ENCODE measurements at places on chromosomes 5 and 9. TPM values are rescaled to one million over a fixed set of nuclear protein-coding genes. Genes with fewer than 3 reads are reported as not detected.

The JAKMIP2 gene
- 0.14 TPM for total RNA-seq

DNA sequence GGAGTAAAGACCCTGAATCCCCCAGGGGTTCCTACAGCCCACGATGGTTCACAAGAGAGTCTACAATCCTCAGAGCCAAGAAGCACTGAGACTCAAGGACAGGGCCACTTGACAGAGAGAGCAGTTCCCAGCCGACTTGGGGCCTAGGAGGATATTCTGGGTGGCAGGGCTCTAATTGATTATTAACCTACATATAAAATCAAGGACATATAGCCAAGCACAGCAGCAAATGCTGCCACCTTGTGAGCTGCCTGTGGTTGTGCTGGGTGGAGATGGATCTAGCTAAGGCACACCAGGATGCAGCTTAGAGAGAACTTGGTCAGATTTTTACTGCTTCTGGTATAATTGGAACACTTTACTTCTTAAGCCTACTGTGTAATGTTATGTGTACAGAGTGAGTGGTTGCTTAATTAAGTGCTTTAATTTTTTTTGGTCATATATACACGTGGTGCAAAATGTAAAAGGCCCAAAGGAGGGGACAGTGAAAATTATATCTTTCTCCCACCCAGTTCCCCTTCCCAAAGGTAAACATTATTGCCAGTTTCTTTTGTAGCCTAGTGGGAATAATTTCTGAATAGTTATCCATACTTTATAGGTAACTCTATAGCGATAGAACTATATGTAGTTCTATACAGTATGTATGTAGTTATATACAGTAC is 78.8 kb downstream of the F2RL2 start:
- peak; percentile 84 for DNase-seq

- no peak for DNase-seq
These were observed 258.0 kb upstream of the CLINT1 start for GRCh38 chr5:158116965-158117364.

The AFAP1L1 gene
- total RNA-seq: 0.07 TPM

The PCDHGA4 gene
- not detected for total RNA-seq

The FABP6 gene
- total RNA-seq: not detected

The MARCHF11 gene
- not detected for total RNA-seq

The PAEP gene
- total RNA-seq: not detected

GRCh38 chr9:37788332-37788731 is 3.5 kb upstream of the EXOSC3 start:
- no peak for DNase-seq

GRCh38 chr5:147659166-147659929 is 123.2 kb downstream of the JAKMIP2 start:
- no peak for DNase-seq

- no peak for DNase-seq
These were observed 119.1 kb downstream of the VAV2 start for GRCh38 chr9:133873009-133873408.

DNA sequence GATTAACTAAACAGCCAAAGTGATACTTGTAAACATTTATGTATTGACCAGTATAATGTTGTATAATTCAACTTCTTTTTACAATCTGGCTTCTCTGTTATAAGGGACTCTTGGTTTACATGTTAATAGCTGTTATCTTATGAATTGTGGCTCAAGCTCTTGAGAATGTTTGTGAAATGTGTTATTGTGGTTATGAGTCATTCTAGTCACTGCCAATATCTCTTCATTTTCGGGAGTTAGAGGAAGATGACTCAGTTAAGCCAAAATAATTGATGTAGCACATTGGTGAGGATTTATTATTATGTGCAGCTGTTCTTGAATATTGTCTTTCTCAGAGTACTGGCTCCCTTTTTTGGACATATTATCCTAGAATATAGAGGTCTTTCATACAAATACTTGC is 655.2 kb upstream of the RIOK2 start:
- no peak for DNase-seq

DNA sequence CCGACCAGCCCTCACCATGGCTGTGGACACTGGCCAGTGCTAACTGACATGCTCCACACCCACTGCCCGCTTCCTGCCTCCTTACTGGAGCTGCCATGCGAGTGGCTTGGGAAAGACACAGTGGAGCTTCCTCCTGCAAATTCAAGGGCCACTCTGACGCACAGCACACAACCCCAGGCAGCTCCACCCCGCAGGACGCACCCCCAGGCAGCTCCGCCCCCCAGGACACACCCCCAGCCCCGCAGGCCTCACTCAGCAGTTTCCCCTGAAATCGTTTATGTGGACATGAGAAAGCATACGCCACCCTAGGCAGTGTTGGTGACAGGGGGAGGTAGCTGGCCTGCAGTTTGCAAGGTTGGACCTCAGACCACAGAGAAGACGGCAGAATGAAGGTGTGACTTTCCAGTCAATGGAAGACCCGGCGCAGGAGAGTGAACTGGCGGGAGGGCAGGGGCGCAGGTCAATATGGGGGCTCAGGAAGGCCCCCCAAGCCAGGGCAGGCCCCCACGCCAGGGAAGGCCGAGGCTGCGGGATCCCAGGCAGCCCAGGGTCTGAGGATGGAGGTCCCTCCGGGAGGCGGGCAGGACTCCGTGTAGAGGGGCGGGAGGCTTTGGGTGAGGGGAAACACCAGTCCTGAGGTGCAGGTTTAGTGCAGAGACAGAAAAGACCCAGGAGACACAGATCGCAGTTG is 21.6 kb downstream of the LPCAT1 start:
- peak; percentile 32 for DNase-seq

DNA sequence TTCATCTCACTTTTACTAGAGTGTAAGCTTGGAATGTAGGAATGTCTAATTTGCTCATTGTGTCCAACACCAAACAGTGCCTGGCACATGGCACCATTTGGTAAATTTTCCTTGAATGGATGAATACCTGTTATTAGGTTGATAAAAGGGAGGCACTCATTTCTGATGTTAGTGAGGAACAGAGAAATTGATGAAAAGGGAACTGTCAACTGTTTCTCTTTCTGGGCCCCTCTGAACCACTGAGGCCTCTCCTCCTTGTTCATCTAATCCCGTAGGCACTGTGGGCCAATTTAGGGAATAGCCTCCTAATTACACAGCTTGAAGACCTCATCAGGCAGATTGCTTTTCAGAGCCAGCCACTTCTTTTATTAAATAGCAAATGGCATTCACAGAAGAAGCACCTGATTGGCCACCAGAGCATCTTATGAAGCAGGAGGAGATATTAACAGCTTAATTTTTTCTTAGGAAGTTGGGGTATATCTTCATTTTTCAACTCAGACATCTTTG is 22.6 kb downstream of the MRRF start:
- DNase-seq: no peak

DNA sequence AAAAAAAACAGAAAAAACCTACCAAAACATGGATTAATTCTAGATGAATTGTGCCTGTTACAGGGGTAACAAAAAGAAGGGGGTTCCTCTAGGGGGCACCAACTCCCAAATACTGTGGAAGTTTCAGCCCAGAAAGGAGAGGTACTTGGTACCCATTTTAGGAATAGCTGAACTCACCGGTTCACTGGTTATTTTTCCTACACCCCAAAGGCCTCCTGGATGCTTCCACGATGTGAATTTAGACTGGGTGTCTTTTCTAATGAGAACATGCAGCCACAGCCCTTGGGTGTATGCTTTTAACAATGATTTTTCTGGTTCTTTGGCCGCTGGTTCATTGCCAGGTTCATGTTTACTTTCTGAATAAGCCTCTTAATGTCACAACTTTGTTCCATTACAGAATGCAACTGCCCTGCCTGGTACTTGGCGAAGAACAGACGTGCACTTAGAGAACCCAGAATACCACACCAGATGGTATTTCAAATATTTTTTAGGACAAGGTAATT is 46.7 kb downstream of the GARNL3 start:
- DNase-seq: peak; percentile 67

The OR1Q1 gene
- not detected for total RNA-seq

DNA sequence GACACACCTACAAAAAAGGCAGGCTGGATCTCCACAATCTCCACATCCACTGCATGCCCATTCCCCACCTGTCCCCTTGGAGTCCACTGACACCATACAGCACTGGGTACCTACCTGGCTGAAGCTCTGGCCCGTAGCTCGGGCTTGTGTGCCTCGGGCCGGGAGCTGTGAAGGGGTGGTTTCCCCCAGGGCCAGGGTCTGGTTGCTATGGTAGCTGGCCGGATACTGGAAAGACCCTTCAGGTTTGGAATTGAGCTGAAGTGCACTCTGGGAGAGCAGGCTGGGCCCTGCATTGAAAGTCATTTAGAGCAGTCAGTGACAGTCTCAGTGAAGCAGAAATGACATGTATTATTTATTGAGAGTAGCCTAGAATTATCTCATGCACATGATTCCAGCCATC is 507.3 kb downstream of the CTNND2 start:
- DNase-seq: no peak

DNA sequence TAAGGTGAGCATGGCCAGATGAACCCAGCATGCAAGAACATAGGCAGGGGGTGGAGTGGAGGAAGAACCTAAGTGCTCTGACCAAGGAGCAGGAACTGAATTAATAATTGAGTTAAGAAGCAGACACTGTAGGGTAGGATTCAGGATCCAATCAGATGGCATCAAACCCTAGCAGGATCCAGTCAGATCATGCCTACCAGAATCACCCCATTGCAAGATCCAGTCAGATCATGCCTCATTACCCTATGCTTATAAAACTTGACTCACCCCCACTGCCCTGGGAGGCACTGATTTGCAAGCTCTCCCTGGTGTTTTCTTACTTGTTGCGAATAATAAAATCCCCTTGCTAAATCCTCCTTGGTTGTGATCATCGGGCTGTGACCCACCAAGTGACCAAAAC is 19.7 kb downstream of the TUSC1 start:
- DNase-seq: no peak

DNA sequence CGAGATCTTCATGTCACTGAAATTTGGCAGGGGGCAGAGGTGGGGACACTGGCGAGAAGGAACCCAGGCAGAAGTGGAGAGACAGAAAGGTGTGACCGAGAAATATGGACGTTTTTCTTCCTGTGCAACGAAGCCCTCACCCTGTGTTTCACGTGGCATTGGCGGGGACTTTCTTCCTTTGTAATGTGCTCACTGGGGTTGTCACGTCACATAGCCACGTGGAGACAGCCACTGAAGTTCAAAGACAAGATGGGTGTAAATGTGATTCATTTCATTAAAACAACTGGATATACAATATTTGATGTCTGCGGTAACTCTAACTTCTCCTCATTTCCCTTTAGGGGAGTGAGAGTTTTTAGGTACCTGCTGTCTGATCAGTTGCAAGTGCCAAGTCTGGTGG is 225.7 kb downstream of the FSTL4 start:
- DNase-seq: peak; percentile 50

DNA sequence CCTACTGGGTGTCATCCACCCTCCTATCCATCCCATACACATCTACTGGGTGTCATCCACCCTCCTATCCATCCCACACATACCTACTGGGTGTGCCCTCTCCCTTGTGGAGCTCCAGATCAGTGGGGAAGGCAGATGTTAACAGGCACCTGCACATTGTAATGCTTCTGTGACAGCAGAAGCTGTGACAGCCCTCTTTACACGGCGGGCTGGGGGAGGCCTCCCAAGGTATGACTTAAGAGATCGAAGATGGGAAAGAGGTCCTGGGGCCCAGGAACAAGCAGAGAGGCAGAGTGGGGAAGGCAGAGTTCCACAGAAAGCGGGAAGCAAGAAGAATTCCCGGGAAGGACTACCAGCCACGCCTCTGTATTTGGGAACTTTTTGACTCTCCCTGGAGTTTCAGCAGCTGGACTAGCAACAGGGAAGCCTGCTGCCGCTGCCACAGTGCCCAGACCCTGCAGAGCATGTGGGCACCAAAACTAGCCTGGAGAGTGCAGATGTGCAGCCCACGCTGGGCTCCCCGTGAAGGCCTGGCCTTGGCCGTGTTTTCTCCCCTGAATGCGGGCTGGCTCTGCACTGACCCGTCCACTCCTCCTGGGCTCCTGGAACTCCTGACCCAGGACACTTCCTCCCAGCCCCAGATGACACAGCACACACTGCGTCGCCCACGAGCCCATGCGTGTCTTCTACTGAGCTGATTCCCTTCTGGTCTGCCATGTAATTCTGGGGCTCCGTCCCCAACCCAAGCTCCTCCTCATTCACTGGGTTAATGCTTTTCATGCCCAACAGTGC is 9.3 kb downstream of the TOR1A start:
- no peak for DNase-seq

- no peak for DNase-seq
These were observed 42.2 kb downstream of the PPP2R2B start for GRCh38 chr5:146836226-146836842.

The GLE1 gene
- total RNA-seq: 51.6 TPM

DNA sequence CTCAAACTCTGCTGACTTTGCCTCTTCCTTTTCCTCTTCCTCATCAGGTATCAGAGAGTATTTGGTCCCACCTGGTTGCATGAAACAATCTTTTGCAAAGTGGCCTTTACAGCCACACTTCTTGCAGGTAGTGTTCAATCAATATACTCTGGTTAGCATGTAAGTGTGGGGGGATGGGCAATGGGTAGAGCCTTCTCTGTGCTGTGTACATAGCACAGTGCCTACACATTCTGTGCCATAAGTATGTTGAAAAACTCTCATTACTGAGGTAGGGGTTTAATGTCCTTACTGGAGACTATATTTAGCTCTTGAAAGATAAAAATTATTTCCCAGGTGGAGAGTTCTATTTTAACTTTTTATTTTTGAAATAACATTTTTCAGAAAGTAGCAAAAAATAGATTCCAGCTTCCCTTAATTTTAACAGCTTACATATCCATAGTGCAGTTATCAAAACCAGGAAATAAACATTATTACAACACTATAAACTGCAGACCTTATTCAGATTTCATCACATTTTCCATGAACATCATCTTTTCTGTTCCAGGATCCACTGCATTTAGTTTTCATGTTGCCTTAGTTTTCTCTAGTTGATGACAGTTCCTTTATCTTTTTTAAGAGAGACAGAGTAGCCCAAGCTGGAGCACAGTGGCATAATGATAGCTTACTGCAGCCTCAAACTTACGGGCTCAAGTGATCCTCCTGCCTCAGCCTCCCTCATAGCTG is 15.1 kb downstream of the TTC1 start:
- DNase-seq: no peak

The PCDHGB2 gene
- total RNA-seq: not detected

DNA sequence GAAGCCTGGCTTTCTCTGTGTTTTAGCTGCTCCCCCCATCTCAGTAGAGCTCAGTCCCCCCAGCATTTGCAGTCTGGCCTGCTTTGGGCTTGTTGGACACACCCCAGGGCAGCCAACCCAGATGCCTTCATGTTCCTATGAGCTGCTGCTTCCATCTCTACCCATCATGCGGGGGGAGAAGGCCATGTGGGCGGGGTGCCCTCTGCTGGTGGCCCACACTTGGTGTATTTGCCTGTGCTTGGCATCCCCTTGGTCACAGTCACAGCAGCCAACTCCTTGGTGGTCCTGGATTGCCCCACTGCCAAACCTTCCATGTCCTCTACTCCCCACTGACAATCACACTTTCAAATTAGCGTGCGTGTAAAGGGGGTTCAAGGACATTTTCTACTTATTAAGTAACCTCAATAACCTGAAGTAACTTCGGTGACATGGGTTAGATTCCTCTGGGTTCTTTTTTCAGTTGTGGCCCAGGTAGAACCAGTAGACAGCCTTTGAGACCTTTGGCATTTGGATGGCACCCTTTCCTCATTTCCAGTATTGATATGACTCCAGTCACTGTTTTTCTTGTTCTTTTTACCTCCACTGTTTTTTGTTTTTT is 42.8 kb downstream of the SNX30 start:
- DNase-seq: peak; percentile 93

GRCh38 chr5:157603333-157604190 is 28.0 kb upstream of the ADAM19 start:
- DNase-seq: peak; percentile 82

All from activated naive CD4-positive, alpha-beta T cell treated with anti-CD3 and anti-CD28 coated beads for 36 hours (primary cell).